ENCODE measurements at places on chromosomes 2 and 18.

DNA sequence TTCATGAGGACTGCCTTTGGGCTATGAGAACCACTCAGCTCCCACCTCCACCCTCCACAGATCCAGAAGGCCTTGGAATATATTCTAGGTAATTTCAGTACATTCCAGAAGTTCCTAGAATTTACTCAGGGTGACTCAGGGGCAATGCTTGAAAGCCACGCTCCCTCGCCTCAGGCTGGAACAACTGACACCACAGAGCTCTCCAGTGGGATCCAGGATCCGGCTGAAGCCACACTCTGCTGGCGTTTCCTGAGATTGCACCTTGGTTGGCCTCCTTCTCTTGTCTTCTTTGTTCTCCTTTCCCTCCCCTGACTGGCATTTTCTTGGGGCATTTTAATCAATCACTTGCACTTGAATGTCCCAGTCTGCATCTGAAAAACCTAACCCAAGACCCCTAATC lies 92.6 kb upstream of the KCNE4 start:
- peaks cover 13% of the 10 kb centered on the region for H3K27me3 ChIP-seq
- no peak overlapping the region for H3K4me3 ChIP-seq
- peak overlapping the region; percentile 89 for H3K27ac ChIP-seq
- peaks cover 2% of the 10 kb centered on the region for H3K36me3 ChIP-seq

DNA sequence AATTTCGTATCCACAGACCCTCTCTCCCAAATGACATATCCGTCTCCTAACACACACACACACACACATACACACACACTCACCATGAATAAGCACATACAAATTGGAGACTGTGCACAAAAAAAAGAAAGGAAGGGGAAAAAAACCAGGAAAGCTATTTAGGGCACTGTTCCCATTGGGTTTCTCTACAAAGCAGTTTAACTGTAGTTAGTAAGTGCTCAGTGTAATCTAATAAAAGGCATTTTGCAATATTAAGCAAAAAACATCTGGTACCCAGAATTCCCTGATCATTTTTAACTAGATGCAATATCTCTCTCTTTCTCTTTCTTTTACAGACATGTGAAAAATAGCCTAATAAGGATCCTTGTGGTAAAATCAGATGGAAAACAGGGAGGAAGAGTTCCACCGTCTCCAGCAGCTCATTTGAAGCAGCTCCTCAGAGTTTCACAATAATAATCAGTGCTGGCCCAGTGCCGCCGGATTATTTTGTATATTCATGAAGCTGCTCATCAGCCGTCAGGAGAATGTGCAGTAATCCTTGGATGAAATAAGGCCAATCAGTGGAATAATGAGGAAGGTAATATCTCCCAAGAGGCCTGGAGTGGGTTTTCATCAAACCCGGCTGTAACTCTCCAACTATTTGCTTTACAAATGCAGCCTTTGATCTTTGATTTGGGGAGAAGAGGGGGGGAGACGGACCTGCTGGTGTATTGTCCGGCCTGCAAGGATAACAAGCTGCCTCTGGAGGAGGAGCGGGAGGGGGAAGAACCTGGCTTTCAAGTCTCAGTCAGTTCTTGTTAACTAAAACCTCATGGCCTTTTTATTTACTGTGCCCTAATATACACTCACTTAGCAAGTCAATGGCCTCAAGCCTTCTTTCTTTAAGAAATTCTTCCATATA lies 227.6 kb upstream of the SMIM21 start:
- H3K4me3 ChIP-seq = peak overlapping the region; percentile 9
- H3K4me1 ChIP-seq = peaks cover 28% of the 10 kb centered on the region
- DNase-seq = no peak
- H3K36me3 ChIP-seq = no peaks in the 10 kb centered on the region

DNA sequence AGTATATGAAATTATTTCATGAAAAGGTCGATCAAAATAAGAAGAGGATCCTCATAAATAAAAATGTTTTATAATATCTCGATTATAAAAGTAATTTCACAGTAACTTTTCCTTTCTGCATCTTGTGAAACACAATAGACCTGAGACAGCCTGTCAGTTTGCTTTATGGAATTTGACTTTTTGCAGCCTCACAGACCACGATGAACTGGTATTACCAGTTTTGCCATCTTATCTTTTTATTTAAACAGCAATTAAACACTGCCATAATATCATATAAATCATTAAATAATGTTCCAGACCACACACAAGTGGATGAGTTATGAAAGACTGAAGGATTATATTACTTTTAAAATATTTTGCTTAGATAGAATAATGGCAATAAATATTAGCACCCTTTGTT lies 10.7 kb upstream of the GALNT3 start:
- H3K27me3 ChIP-seq = peaks cover 16% of the 10 kb centered on the region
- no peaks in the 10 kb centered on the region for H3K36me3 ChIP-seq
- H3K27ac ChIP-seq = no peak overlapping the region
- no peak overlapping the region for H3K4me3 ChIP-seq
- peaks cover 27% of the 10 kb centered on the region for H3K4me1 ChIP-seq
- no peak for DNase-seq

- peaks cover 23% of the 10 kb centered on the region for H3K4me1 ChIP-seq
- DNase-seq = peak; percentile 98
- H3K36me3 ChIP-seq = peaks cover 14% of the 10 kb centered on the region
- H3K27ac ChIP-seq = peak within 1 kb of the TSS; percentile 100
- H3K27me3 ChIP-seq = peaks cover 1% of the 10 kb centered on the region
- peak within 1 kb of the TSS; percentile 99 for H3K4me3 ChIP-seq
Observed at GRCh38 chr2:231707927-231708772, at the start of gene PTMA. Gene PTMA, plus strand, starts transcription at chr2:231708525. Its CDS starts 182 bp downstream, at chr2:231708707.

GRCh38 chr2:113829761-113830160 lies 60.1 kb upstream of the ACTR3 start:
- no peaks in the 10 kb centered on the region for H3K27me3 ChIP-seq
- H3K27ac ChIP-seq = no peak overlapping the region
- no peak overlapping the region for H3K4me3 ChIP-seq

DNA sequence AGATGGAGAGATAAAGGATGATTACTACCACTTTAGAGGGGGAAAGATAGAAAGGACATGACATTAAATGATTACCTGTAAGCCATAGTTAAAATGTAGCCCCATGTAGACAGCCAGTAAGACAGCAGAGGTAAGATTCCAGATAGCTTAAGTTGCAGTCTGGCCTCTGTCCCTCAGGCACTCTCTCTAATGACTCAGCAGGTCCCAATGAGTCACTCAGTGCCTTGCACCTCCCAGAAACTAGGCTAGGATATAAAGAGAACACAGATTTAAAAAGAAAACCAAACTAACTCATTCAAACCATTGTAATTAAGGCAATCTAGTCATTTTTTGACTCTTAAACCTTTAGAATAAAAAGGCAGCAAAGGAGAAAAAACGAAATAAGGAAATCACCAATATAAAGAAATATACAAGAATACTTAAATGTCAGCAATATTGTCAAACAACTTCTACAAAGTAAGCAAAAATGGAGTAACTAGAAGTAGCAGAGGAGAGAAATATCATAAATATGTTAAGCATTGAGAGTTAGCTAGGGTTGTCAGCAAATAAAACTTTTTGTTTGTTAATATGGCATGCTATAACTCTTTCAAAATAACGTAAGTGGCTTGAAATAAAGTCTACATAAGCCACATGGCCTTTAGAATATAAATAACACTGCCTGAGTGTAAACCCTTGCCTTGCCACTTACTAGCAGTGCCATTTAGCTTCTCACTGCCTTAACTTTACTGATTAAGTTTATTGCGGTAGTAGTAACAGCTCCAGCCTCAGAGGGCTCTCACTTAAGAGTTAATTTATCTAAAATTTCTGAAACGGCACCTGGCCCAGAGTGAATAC lies 48.5 kb downstream of the SOCS6 start:
- no peaks in the 10 kb centered on the region for H3K27me3 ChIP-seq
- peak overlapping the region; percentile 81 for H3K27ac ChIP-seq
- DNase-seq = no peak
- H3K4me3 ChIP-seq = no peak overlapping the region

- H3K36me3 ChIP-seq = peaks cover 13% of the 10 kb centered on the region
- H3K27me3 ChIP-seq = peaks cover 1% of the 10 kb centered on the region
Observed at GRCh38 chr2:231707625-231707926, 749 bp upstream of the PTMA start.

- no peak for DNase-seq
- H3K27me3 ChIP-seq = no peaks in the 10 kb centered on the region
- H3K36me3 ChIP-seq = peaks cover 1% of the 10 kb centered on the region
- no peak overlapping the region for H3K4me3 ChIP-seq
Observed at GRCh38 chr2:45778720-45779171, 127.3 kb downstream of the PRKCE start.

- H3K36me3 ChIP-seq = no peaks in the 10 kb centered on the region
- peak overlapping the region; percentile 80 for H3K27ac ChIP-seq
- no peaks in the 10 kb centered on the region for H3K27me3 ChIP-seq
- H3K4me1 ChIP-seq = peaks cover 11% of the 10 kb centered on the region
Observed at GRCh38 chr18:58670404-58671110, 708 bp upstream of the MALT1 start.

- no peaks in the 10 kb centered on the region for H3K36me3 ChIP-seq
- peaks cover 17% of the 10 kb centered on the region for H3K4me1 ChIP-seq
- H3K4me3 ChIP-seq = no peak overlapping the region
- H3K27ac ChIP-seq = no peak overlapping the region
- no peak for DNase-seq
- no peaks in the 10 kb centered on the region for H3K27me3 ChIP-seq
Observed at GRCh38 chr2:65647249-65647842, 214.9 kb upstream of the SPRED2 start.

- no peak for DNase-seq
- no peak overlapping the region for H3K4me3 ChIP-seq
- H3K27me3 ChIP-seq = no peaks in the 10 kb centered on the region
- no peaks in the 10 kb centered on the region for H3K36me3 ChIP-seq
- H3K4me1 ChIP-seq = no peaks in the 10 kb centered on the region
Observed at GRCh38 chr18:1806884-1807615, 764.3 kb downstream of the METTL4 start.

DNA sequence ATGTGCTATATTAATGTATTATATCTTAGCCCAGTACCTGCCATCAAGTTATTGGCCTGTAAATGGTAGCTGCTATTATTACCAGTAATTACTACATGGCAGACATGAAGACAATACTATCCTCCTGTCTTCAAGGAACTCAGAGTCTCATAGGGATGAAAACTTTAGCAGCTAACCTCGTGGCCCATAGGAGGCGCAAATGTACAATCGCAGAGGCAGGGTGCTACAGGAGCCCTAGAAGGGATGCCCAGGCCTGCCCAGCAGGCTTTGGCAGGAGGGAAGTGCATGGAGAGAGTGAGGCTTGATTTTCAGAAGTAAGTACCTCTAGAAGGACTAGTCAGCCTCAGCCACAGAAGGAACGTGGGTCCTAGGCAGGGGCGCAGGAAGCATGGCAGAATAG lies 44.7 kb upstream of the KIDINS220 start:
- H3K27me3 ChIP-seq = no peaks in the 10 kb centered on the region
- no peak overlapping the region for H3K4me3 ChIP-seq
- H3K4me1 ChIP-seq = peaks cover 5% of the 10 kb centered on the region
- H3K36me3 ChIP-seq = peaks cover 26% of the 10 kb centered on the region

GRCh38 chr18:10244341-10244740 lies 210.1 kb upstream of the APCDD1 start:
- H3K27ac ChIP-seq = no peak overlapping the region

DNA sequence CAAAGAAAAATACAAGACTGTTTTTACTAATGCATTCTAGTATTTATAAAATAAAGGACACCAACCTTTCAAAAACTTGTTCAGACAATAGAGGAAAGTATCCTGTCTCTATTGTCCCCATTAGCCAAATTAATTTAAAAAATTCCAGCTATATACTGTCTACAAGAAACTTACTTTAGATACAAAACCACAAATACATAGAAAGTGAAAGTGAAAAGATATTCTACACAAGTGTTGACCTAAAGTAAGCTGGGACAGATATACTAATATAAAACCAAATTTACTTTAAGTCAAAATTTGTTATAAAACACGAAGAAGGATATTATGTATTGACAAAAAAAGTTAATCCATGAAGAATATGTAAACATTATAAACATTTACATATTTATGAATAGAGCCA lies 893.3 kb upstream of the TMEFF2 start:
- no peaks in the 10 kb centered on the region for H3K27me3 ChIP-seq
- no peaks in the 10 kb centered on the region for H3K4me1 ChIP-seq
- no peak overlapping the region for H3K27ac ChIP-seq
- H3K4me3 ChIP-seq = no peak overlapping the region
- H3K36me3 ChIP-seq = no peaks in the 10 kb centered on the region

- no peaks in the 10 kb centered on the region for H3K27me3 ChIP-seq
- no peak overlapping the region for H3K4me3 ChIP-seq
Observed at GRCh38 chr18:28086670-28087552, 90.0 kb downstream of the CDH2 start.

- no peak overlapping the region for H3K4me3 ChIP-seq
- H3K36me3 ChIP-seq = no peaks in the 10 kb centered on the region
- H3K27me3 ChIP-seq = no peaks in the 10 kb centered on the region
- H3K4me1 ChIP-seq = no peaks in the 10 kb centered on the region
Observed at GRCh38 chr2:199228887-199229819, 228.6 kb downstream of the SATB2 start.

DNA sequence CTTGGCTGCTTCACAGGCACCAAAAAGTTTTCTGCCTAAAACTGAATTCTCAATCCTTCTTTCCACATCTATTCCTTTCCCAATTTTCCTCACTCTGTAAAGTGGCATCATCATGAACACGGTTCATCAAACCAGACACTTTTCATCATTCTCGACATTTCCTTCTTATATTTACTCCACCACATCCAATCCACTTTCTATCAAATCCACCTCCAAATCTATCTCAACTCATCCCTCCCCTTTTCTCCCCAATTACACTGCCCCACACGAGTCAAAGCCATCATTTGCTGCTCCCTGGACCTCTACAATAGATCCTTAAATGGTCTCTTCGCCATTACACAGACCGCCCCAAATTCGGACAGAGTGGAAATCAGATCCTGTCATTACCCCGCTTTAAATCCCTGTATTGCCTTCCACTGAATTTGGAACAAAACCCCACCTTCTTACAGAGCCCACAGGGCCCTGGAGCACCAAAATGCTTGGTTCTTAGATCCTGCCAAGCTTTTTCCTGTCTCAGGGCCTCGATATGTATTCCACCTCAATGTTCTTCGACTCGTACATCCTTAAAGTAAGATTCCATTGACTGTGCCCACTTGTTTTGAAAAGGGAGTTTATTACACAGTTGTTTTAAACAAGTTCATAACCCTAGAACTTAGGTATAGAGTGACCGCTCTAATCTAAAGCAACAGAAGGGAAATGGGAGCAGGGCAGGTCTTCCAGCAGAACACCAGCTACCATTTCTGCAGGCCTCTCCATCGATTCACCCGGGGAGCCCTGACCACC lies 856 bp downstream of the ACAA2 start:
- H3K27me3 ChIP-seq = no peaks in the 10 kb centered on the region
- H3K27ac ChIP-seq = peak overlapping the region; percentile 98
- peaks cover 24% of the 10 kb centered on the region for H3K4me1 ChIP-seq
- peaks cover 30% of the 10 kb centered on the region for H3K36me3 ChIP-seq

- peaks cover 9% of the 10 kb centered on the region for H3K4me1 ChIP-seq
- H3K4me3 ChIP-seq = no peak overlapping the region
- peaks cover 16% of the 10 kb centered on the region for H3K36me3 ChIP-seq
- no peak for DNase-seq
Observed at GRCh38 chr2:183204397-183204796, 80.2 kb downstream of the NUP35 start.

- H3K27ac ChIP-seq = no peak overlapping the region
- no peak for DNase-seq
- H3K4me1 ChIP-seq = no peaks in the 10 kb centered on the region
Observed at GRCh38 chr2:74682501-74682900, 28.5 kb downstream of the SEMA4F start.

GRCh38 chr2:119772128-119772527 lies 12.4 kb downstream of the PTPN4 start:
- H3K4me3 ChIP-seq = no peak overlapping the region
- peaks cover 13% of the 10 kb centered on the region for H3K4me1 ChIP-seq
- no peak for DNase-seq
- no peaks in the 10 kb centered on the region for H3K27me3 ChIP-seq
- peaks cover 12% of the 10 kb centered on the region for H3K36me3 ChIP-seq
- no peak overlapping the region for H3K27ac ChIP-seq

All from mesothelial cell of epicardium (in vitro differentiated cells).